ENCODE measurements at places on chromosomes 4 and X.

- no peak for DNase-seq
Observed at GRCh38 chr4:22942920-22943559, 250.3 kb downstream of the GBA3 start.

DNA sequence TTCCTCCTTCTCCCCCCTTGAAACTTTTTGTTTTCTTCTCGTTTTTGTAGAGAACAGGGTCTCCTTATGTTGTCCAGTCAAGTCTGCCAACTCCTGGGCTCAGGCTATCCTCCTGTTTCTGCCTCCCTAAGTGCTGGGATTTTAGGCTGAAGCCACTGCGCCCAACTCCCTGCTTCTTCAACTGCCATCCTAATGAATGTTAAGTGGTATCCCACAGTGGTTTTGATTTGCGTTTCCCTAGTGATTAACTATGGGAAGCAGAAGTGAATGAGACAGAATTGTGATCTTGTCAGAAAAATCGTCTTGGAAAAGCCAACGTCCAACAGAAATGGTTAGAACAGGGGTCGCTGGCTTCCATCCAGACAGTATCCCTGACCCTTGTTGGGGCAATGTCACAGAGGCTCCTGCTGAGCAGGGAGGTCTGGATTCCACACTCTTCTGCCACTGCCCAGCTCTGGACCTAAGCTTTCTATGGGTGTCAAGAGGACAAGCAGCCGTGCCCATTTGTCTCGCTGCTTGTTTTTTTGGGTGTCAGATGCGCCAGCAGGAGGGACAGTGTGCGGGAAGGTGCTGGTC is 869 bp upstream of the ADD1 start:
- DNase-seq, result no peak

GRCh38 chr4:7487502-7487901 is 52.8 kb upstream of the PSAPL1 start:
- no peak for DNase-seq

- peak; percentile 80 for DNase-seq
Observed at GRCh38 chrX:43656005-43656494, at the start of gene MAOA. Gene MAOA, plus strand, starts transcription at chrX:43656299. Its CDS starts 43 bp downstream, at chrX:43656342.

- DNase-seq, result no peak
Observed at GRCh38 chr4:102687373-102687981, 73.3 kb downstream of the MANBA start.

- DNase-seq, result no peak
Observed at GRCh38 chrX:115357326-115358120, 68.0 kb downstream of the LUZP4 start.

GRCh38 chr4:89204624-89205023 is 93.3 kb downstream of the TIGD2 start:
- DNase-seq, result no peak

GRCh38 chr4:31947101-31947500 is 1226.9 kb downstream of the PCDH7 start:
- no peak for DNase-seq

- no peak for DNase-seq
Observed at GRCh38 chr4:140158365-140159030, 4.5 kb upstream of the MAML3 start.

DNA sequence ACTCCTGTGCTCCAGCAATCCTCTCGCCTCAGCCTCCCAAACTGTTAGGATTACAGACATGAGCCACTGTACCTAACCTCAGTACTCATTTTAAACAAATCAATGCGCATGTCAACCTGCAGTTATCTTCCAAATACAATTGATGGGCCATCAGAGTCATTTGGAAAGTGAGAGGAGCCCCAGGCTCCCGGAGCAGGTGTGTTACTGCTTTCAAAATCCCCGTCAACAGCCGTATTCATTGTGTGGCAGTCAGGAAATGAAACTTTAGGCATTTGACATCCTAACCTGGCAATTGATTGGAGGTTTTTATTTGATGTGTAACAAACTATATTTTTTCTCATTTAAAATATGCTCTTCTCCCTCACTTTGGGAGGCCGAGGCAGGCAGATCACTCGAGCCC is 623.6 kb upstream of the TENM3 start:
- no peak for DNase-seq

GRCh38 chr4:159483110-159483781 is 380.4 kb downstream of the RAPGEF2 start:
- no peak for DNase-seq

GRCh38 chr4:90030202-90030601 is 97.0 kb upstream of the CCSER1 start:
- DNase-seq, result no peak

GRCh38 chr4:131344761-131345160 is 1804.3 kb upstream of the PCDH10 start:
- DNase-seq, result no peak

DNA sequence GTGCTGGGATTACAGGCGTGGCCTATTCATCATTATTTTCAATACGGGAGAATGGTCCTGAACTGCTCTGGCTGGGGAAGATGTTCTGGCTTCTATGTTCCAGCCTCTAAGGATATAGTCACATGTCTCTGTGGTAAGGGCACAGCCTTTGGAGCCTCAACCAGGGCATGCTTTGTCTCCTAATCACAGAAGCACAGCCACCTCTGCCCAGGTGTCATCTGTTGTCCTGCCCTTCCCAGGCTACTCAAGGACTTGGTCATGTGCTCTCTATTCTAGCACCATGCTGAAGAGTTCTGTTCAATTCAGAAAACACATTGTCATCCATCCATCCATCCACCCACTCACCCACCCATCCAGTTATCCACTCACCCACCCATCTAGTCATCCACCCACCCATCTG is 29.5 kb downstream of the ASMTL start:
- DNase-seq, result no peak

- DNase-seq, result no peak
Observed at GRCh38 chr4:70874268-70875156, 27.7 kb upstream of the MOB1B start.

GRCh38 chrX:47579537-47579936 is 2.7 kb upstream of the TIMP1 start:
- DNase-seq, result no peak

GRCh38 chr4:172740434-172740833 is 428.2 kb upstream of the GALNT7 start:
- no peak for DNase-seq

DNA sequence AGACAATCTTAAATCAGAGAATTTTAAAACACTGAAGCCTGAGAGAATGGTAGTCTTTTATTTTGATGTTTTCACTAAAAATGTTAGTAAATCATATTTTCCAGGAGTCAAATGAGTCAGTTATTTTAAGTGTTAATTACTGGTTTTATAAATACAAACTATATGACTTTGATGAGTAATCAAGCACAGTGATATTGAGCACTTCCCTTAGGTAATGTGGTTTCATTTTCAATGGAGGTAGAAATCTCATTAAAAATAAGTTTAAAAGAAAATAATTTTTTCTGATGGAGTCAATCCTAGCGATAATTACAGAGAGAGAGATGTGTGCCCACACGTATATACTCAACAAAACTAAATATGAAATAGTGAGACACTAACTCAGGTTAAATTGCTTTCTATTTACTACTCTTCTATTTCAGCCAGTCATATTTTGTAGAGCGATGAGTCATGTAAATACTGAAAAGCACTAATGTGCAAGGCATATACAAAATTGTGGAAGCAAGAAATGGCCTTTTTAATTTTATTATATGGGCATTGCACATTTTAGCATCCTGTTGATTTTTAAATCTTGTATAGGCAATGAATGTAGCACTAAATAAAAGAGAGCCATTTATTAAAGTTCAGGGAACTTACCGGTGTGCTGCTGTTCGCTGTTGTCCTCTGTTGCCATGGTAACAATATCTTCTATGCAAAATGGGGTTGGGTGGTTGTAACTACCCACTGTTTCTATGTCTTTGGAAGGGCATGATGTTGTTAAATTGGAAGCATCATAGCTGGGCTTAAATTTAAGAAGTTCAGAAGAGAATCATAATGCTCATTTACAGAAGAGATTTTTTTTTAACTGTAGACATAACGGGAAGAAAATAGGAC is 513.7 kb downstream of the TLL1 start:
- DNase-seq, result no peak

GRCh38 chr4:186486172-186486571 is 69.2 kb downstream of the MTNR1A start:
- DNase-seq, result no peak

GRCh38 chr4:44842531-44842930 is 116.2 kb upstream of the GNPDA2 start:
- DNase-seq, result no peak
